LNCaP clone FGC (cell line): ENCODE measurements at places on chromosomes 1 and 21.
A peak's percentile ranks its signal among the peaks of the same experiment; 100 is the strongest.

DNA sequence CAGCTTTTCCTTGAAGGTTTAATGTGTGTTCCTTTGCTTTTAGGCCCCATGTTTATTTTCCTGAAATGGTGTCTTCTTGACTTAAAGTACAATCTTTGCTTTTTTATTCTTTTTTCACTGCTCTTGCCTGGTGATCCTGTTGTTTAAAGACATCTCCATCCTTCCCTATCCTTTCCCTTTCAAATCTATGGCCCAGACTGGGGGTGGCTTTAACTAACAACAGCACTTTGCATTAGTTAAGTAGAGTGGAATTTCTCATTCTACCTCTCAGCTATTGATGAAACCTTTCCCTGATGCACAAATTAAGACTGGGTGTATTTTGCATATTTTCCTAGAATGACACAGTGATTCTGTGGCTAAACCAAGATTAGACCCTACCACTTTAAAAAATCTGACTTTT lies 84.3 kb downstream of the ROR1 start:
- DNase-seq = no peak

GRCh38 chr1:113945329-113945728 lies 16.2 kb downstream of the HIPK1 start:
- DNase-seq = no peak

DNA sequence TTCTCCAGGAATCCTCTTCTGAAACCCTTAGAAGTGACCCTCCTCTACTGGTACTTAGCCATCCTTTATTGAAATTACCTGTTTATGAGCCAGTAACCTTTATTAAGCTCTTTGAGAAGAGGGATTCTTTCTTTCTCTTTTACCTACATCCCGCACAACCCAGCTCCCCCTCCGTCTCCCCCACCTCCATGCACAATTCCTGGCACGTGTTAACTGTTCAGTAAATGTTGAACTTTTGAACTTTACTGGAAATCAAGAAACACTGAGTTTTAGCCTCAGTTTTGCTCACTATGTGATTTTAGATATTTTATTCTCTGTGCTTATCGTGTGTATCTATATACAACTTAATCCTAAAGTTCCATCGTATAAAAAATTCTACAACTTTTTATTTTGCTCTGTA lies 1.8 kb downstream of the TMED5 start:
- no peak for DNase-seq

DNA sequence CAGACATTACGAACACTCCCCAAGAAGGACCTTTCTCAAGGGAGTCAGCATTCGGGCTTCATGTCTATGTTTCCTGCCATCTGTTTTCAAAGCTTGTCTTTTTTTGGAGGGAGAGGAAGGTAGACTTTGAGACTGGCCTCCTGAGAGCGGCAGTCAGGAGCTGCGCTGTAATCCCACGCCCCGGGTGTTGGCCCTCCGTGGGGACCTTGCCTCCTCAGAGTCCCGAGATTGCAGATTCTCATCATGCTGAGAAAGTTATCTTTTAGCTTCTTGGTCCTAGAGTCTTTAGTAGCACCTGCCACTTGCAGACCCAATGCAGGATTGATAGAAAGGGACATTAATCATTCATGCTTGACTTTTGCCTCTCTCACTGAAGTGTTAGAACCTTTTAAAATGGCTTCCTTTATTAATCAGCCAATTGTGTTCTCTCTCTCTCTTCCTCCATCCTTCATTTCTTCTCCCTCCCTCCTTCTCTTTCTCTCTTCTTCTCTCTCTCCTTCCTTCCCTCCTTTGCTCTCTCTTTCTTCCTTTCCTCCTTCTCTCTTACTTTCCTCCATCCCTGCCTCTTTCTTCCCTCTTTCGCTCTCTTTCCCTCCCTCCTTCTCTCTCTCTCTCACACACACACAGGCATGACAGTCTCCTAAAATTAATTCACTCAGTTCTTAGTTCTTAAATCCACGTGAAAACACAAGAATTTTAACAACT lies 25.2 kb upstream of the GNPAT start:
- DNase-seq = no peak

GRCh38 chr1:89735479-89735878 lies 85.4 kb upstream of the LRRC8D start:
- peak; percentile 25 for DNase-seq

- DNase-seq = peak; percentile 44
Measured at GRCh38 chr21:32826329-32827167, 55.0 kb upstream of the PAXBP1 start.

- DNase-seq = peak; percentile 30
Measured at GRCh38 chr21:25942135-25942534, 207.4 kb downstream of the GABPA start.

GRCh38 chr1:53754484-53755312 lies 15.7 kb upstream of the GLIS1 start:
- DNase-seq = no peak

DNA sequence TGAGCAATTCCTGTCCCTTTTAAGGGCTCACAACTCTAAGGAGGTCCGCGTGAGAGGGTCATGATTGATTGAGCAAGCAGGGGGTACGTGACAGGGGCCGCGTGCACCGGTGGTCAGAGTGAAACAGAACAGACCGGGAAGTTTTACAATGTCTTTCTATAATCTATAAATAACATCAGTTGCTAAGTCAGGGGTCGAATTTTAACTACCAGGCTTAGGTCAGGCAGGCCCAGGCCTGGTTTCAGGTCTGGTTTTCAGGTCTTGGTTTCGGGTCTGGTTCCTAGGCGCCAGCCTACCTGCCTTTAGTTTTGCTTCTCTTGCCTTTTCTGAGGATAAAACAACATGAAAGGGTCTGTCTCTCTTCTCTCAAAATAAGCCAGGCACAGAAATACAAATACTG lies 476.0 kb upstream of the CAMK1G start:
- no peak for DNase-seq

DNA sequence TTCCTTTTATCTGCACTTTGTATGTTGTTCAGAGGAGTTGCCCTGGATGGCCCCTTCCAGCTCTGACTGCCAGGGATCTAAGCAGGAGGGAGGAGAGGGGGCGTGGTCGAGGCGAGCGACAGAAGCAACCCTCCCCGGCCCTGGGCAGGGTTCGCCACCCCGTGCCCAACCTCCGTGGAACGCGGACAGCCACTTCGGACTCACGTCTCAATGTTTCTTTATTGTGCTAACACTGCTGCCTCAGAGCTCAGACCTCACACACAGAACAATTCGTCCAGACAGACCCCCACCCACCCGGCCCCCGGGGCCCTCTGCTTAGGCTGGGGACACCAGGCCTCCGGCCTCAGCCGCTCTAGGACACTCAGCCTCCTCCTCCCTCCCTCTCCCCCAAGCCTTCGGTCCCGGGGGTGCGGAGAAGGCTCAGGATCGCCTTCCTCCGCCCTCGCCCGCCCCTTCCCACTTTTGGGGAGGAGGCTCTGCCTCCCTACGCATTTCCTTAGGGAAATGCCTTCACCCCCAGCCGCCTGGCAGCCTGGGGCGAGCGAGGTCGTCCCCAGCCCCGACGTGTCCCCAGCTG lies 8.3 kb downstream of the VSIG8 start:
- no peak for DNase-seq

GRCh38 chr1:171480035-171480434 lies 5.3 kb upstream of the PRRC2C start:
- DNase-seq = no peak

GRCh38 chr1:103108376-103109150 lies at the start of gene COL11A1:
TSS of gene COL11A1 (minus strand) at chr1:103108522. CDS start at chr1:103108178, 344 bp downstream.
- no peak for DNase-seq

GRCh38 chr21:46634966-46635323 lies 529 bp upstream of the PRMT2 start:
- DNase-seq = no peak
